ENCODE measurements at places on chromosomes 3 and 15.

DNA sequence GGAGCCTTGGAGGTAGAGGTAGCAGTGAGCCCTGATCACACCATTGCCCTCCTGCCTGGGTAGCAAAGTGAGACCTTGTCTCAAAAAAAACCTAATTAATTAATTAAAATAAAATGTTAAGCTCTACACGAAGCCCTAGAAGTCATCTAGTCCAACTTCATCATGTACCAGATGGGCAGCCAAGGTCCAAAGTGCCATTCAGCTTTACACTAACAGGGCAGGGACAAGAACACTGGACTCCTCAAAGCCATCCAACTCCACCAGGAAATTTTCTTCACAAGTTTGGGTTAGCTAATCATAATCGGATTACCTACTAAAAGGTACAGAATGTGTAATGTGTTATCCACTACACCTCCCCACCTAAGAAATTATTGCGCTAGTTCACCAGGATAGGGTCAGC, 48.8 kb downstream of the WWTR1 start:
- no peak for DNase-seq

DNA sequence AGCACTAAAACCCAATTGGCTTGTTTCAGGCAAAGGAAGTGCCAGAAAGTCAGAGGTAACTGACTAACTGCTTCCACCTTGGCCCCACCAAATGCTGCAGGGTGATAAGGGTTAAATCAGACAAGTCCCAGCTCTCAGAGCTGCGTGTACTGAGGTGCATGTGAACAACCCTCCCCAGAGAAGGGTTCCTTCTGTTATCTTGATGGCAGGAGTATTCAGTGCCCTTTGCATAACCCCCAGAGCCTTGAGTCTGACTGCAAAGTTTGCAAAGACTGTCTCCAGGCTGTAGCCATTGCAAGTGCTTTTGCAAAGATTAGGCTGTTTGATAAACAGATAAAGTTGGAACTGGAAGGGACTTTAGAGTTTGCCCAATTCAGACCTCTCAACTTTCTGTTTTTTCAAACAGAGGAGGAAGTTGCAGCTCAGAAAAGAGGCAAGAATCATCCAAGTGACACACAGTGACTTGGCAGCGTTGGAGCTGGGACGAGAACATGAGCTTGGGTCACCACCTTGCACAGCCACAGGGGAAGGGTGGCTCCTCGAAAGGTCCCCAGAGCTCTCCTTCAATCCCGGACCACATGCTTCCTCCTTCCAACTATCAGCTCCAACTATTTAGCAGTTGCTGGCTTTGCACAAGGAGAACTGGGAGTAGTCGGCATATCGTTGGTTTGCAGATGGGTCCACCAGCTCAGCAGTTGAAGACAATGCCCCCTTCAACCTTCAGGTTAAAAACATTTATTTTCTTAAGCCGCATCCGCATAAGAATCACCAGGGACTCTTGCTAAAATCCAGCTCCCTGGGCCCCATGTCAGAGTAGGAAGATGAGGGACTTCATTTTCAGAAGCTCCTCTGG, 224.8 kb upstream of the HES1 start:
- peak; percentile 87 for DNase-seq

DNA sequence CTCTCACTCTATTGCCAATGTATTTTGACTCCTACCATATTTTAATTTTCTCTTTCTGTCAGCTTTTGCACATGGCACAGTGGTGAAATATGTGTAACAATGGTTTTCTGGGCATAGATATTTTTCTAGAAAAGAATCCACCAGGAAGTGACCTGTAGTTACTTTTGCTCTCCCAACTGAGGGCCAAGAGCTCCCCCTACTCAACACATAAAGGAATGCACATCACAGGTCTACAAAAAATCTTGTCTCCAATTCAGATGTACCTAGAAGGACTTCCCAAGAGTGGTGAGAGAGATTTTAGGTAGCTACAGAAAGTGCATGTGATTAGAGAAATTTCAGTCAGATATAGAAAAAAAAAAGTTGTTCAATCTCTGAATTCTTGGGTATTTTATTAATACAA, 15.6 kb downstream of the CPA3 start:
- peak; percentile 50 for DNase-seq

DNA sequence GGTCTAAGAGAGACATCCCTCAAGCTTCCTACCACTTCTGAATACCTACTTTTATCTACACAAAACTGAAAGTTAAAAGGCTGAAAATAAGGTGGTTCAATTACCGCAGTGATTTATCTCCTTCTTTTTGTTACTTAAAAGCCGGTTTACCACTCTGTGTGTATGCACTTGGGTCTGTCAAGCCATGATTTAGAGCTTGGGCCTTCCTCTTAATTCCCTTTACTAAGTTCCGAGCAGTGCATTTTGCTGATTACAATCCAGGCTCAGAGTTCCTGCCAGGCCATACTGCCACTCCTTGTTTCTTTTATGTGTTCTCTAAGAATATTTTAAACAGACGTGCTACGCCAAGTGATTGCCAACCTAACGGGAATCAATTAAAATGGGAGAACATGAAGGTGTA, 16.5 kb downstream of the KCTD6 start:
- DNase-seq: no peak

- DNase-seq: no peak
Measured at GRCh38 chr3:106256249-106256957, 387.6 kb upstream of the CBLB start.

GRCh38 chr15:49769225-49769624, 148.4 kb downstream of the DTWD1 start:
- no peak for DNase-seq
